Ureter (tissue), 1 donor: ENCODE measurements at places on chromosomes 2 and 18. TPM values are rescaled to one million over a fixed set of nuclear protein-coding genes. Genes with fewer than 3 reads are reported as not detected.

- DNase-seq, result no peak
These were observed 93.9 kb downstream of the KLF7 start for GRCh38 chr2:207071820-207072219.

DNA sequence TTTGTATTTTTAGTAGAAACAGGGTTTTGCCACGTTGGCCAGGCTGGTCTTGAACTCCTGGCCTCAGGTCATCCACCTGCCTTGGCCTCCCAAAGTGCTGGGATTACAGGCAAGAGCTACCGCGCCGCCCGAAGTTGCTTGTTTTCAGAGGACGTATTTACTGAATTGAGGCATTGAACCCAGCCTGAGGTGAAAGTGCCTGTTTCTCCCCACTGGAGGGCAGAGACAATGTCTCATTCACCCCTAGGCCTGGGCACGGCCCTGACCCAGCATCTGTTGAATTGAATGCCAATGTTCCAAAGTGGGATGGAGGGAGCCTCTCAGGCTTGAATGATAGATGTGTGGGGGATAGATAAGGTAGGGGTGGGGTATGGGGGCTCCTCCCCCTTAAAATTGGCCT, 4.5 kb upstream of the TMBIM1 start:
- DNase-seq, result no peak

UGT1A5 gene
- total RNA-seq, result 21.3 TPM

STRN gene
- total RNA-seq, result 26.7 TPM

- no peak for DNase-seq
These were observed 595.7 kb upstream of the HS6ST1 start for GRCh38 chr2:128914320-128914719.

- DNase-seq, result no peak
These were observed 7.8 kb downstream of the FRZB start for GRCh38 chr2:182858671-182859070.

GRCh38 chr2:73832930-73833329, 4.2 kb downstream of the STAMBP start:
- no peak for DNase-seq

GPR45 gene
- not detected for total RNA-seq

DNA sequence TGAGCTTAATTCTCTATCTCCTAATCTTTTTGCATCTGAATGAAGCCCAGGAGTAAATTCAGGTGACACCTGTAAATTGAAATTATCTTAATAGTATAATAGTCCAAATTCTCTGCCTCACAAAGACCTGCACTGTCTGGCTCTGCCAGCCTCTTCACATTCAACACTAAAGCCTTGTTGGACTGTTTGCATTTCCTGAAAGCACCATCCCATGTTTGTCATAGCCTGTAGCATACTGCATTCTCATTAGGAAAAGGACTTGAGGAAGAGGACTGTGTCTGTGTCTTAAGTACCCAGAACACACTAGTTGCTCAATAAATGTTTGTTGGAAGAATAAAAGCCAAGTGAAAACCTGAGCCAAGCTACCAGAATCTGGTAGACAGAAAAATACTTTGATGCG, 42.9 kb upstream of the GRHL1 start:
- DNase-seq, result no peak

SRD5A2 gene
- total RNA-seq, result 0.65 TPM

RGPD4 gene
- 0.08 TPM for total RNA-seq

DNA sequence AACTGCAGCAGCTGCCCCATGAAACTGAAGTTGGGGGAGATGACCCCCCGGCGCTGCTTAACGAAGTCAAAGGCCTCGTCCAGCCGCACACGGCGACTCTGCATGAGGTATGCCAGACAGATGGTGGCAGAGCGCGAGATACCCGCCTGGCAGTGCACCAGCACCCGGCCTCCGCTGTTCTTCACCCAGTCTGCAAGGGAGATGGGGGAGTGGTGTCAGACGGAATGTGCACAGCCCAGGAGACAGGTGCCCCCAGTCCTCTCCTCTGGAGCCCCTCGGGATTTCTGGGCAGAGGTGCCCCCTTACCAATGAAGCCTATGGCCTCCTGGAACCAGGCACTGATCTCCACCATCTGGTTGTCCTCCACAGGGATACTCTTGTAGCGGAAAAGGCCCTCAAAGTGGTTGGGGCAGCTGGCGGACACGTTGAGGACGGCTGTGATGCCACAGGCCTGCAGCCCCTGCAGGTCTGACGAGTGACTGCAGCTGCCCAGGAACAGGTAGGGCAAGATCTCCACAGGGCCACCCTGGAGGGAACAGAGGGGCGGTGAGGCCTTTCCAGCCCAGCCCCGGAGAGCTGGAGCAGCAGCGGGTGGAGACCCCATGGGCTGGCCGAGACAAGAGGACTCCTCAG, 1.3 kb downstream of the DUSP2 start:
- DNase-seq, result no peak

GRCh38 chr2:829047-829446, 121.6 kb upstream of the SNTG2 start:
- DNase-seq, result no peak

ITGA4 gene
- 7.4 TPM for total RNA-seq

GRCh38 chr2:241617431-241618154, 19.4 kb downstream of the THAP4 start:
- no peak for DNase-seq

B3GNT7 gene
- 2.2 TPM for total RNA-seq

GRCh38 chr2:6931753-6932152, 14.5 kb downstream of the RNF144A start:
- DNase-seq, result no peak

C2orf66 gene
- 1.0 TPM for total RNA-seq

SPDYA gene
- 2.5 TPM for total RNA-seq

CRYBA2 gene
- total RNA-seq, result not detected

DNA sequence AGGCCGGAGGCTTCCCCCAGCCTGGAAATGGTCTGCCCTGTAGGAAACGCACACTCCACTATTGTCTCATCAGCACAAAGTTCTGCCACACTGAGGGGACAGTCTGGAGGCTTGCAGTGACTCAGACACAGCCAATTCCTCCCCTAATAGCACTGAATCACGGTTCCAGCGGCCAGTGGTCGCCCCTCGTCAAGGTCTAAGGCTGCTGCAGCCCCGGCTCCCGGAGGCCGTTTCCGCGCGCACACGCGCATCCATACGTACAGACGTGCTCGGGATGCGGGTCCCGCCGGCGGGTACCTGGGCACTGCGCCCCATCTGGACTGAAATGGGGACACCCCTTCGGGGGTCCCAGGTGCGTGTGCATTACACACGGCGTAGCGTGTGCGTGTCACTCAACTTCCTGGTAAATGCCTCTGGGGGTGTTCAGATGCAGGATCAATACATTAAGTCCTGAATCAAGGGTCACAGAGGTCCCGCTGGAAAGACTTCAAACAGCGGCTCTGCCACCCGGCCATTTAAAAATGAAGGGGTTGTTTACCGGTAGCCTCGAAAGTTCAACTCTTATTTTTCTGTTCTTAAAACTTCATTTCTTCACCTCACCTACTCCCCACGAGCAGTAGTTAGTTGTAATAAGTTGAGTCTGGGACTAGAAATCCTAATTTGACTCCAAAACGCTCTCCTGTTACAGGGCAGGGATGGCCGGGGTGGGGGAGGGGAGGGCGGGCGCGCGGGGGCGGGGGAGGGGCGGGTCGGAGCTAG, 572 bp upstream of the ZNF516 start:
- DNase-seq, result no peak

DNA sequence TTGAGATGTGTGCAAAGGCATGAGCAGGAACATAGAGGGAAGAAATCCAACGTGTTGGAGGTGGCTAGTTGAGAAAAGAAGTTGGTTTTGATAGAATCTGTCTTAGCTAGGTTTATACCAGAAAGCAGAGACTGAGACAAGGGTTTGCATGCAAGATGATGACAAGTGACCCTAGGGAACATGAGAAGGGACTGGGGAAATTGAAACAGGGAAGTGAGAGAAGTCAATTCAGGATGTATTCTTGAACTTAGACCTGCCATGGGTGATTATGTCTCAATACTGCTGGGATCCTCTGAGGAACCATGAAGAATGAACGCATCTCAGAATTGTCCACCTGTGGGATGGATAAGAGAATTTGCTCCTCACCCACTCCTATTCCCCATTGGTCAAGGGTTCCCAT, 20.5 kb downstream of the IL36A start:
- no peak for DNase-seq

DNA sequence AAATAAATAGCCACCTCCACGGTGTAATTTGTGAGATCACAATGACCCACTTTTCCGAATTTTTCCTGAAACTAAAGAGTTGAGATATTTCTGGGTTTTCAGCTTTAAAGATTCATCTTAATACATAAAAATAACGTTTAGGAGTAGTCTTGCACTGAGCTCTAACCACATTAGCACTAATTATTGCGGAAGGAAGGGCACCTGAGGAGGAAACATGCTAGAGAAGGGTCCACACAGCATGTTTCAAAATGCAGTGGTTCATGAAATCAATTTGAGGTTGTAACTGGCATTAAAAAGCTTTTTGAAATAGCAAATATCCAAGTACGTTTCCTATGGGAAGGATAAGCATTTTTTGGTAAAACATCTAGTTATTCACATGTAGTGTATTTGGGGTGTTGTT, 8.4 kb downstream of the INPP4A start:
- no peak for DNase-seq

DNA sequence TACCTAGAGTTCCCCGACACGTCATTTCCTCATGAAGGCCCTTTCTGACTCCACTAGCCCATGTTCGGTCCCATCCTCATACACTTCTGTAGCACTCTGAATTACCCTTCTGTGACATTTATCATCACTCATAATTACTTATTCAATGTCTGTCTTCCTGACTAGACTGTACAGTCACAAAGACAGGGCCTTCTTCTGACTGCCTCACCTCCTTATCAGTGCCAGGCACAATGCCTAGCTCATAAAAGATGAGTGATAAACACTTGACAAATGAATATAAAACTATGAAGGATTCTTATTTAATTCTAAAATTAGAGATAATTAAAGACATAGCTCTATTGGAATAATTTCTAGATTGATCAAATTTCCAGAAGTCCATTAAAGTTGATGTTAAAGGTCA, 1.4 kb upstream of the UBXN4 start:
- no peak for DNase-seq

CAPN14 gene
- 0.62 TPM for total RNA-seq

GRCh38 chr2:112084689-112085374, 29.8 kb downstream of the TMEM87B start:
- DNase-seq, result no peak

DNA sequence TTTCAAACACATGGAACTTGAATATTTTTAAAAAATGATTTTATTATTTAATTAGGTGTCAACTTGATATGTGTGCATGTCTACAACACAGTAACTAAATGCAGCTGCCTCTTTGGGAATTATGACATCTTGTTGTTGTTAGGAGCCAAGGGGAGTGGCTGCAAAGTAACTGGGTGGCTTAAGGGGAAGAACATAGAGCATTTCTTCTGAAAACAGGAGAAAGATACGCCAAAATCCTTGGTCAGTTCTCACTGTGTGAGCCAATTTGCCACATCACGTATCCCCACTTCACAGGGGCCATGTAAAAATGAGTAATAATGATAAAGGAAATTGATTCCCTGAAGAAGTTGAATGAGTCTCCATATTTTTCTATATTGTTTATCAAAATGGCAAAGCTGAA, 309.8 kb upstream of the COL3A1 start:
- DNase-seq, result no peak

DNA sequence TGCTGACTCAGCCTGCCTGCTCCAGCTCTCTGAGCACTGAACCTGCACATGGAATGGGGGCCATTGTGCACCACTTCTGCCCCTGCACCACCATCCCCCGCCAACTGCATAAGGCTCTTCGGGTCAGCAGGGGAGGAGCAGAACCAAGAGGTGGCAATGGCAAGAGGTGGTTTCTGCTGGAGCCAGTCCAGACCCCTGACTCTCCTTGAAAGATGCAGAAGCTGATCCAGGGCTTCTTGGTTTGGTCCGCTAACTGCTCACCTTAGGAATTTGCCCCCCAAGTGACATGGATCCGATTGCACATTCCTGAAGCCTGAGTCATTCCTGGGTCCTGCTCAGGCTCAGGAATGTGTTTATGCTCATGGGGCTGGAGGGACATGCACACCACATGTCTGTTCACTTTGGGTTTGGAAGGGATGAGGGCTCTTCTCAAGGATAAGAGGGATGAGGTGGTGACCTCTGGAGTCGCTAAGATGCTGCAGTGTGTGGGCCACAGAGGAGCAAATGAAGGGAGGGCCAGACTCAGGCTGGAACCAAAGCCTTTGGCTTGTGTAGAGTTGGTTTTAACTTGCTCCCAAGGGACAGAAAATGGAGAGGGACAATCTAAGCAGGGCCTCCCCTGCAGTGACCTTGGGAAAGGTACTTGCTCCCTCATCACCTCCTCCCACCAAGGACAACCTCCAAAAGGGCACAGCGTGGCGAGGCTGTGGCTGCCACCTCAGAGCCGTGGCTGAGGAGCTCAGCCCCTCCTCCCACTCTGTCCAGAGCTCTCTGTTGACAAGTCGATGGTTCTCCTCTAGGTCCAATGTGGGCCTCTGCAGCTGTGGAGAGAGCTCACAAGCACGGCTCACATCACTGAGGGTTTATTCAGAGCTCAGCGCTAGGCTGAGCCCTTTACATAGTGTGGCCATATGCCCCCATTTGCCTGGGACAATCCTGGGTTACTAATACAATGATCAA, 66.2 kb downstream of the HS1BP3 start:
- DNase-seq, result no peak

MC4R gene
- not detected for total RNA-seq

GRCh38 chr2:238739668-238740067, 108.2 kb upstream of the TWIST2 start:
- DNase-seq, result no peak

GRCh38 chr18:26566874-26567555, 18.7 kb upstream of the KCTD1 start:
- DNase-seq, result no peak

DNA sequence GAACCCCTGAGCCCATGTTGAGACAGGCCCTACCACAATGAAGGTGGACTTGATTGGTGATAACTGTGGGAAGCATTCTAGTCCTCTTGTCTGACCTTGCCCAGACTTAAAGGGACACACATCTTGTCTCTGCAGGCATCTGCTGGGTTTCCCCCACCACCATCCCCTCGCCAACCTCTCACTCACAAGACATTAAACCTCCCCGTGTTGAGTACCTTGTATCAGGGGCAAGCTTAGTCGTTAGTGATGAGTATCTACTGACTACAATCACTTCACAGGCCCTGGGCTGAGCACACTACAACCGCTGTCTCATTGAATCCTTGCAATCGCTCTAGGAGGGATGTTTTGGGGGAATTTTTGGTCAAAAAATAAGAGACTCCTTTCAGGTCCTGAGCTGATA, 86.0 kb downstream of the ICOS start:
- no peak for DNase-seq

DNA sequence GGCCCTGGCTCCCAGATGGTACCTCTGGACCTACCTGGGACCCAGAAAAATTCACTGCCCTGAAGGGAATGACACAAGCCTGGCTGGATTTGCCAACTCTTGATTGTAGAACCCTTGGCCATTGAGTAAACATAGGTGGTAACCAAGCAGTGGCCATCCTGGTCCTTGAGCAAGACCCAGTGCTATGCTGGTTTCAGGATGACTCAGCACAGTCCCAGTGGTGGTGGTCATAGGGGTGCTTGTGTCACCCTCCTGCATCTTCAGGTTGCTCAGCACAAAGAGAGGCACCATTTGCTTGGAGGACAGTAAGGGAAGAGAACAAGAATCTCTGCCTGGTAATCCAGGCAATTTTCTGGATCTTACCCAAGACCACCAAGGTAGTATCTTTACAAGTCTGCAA, 52.9 kb downstream of the UPP2 start:
- DNase-seq, result no peak

TOGARAM2 gene
- 0.31 TPM for total RNA-seq
